ENCODE measurements at places on chromosomes 1 and 21.

DNA sequence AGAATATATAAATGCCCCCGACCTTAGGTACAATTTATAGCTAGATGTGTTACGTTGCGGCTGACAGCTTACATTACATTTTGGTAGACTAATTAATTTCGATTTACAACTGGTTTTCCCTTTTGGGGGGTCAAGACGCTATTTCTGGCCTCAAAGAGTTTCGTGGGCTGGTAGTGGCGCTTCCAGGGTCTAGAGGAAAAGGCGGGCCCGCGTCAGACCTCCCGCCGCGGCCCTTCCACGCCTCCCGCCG, 391 bp downstream of the IFT25 start:
- no peaks in the 10 kb centered on the region for H3K27me3 ChIP-seq
- peaks cover 21% of the 10 kb centered on the region for H3K4me1 ChIP-seq
- H3K27ac ChIP-seq = peak overlapping the region; percentile 93
- H3K36me3 ChIP-seq = no peaks in the 10 kb centered on the region
- peak overlapping the region; percentile 79 for H3K4me3 ChIP-seq

GRCh38 chr1:20178634-20179370, 7.1 kb upstream of the UBXN10 start:
- H3K36me3 ChIP-seq = no peaks in the 10 kb centered on the region
- peak overlapping the region; percentile 64 for H3K27ac ChIP-seq
- H3K27me3 ChIP-seq = peaks cover 15% of the 10 kb centered on the region

- DNase-seq = no peak
- no peaks in the 10 kb centered on the region for H3K27me3 ChIP-seq
- H3K27ac ChIP-seq = peak overlapping the region; percentile 76
- peaks cover 6% of the 10 kb centered on the region for H3K36me3 ChIP-seq
- H3K4me1 ChIP-seq = peaks cover 81% of the 10 kb centered on the region
- H3K4me3 ChIP-seq = no peak overlapping the region
Measured at GRCh38 chr1:203663294-203663693, 36.7 kb downstream of the ATP2B4 start.

- H3K4me3 ChIP-seq = no peak overlapping the region
- H3K36me3 ChIP-seq = no peaks in the 10 kb centered on the region
- no peaks in the 10 kb centered on the region for H3K27me3 ChIP-seq
- peaks cover 24% of the 10 kb centered on the region for H3K4me1 ChIP-seq
- no peak for DNase-seq
Measured at GRCh38 chr1:112711670-112712069, 3.5 kb downstream of the PPM1J start.

DNA sequence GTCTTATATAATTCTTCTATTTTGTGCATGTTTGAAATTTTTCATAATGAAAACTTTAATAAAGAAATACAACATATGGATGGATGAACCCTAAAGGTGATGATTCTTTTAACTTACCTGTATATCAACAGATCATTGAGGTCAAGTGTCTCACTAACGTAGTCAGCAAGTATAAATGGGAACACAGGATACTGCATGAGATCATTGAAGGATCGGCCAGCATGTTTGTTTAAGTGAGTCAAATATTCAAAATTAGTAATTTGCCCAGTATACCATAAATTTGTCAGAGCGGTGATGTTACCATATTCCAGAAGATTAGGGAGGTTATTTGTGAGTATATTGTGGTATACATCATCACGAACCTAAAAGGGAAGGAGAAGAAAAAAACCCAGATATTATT, 71.0 kb upstream of the GNG4 start:
- peaks cover 12% of the 10 kb centered on the region for H3K4me1 ChIP-seq
- H3K27ac ChIP-seq = no peak overlapping the region
- peaks cover 9% of the 10 kb centered on the region for H3K36me3 ChIP-seq
- no peaks in the 10 kb centered on the region for H3K27me3 ChIP-seq
- no peak overlapping the region for H3K4me3 ChIP-seq

DNA sequence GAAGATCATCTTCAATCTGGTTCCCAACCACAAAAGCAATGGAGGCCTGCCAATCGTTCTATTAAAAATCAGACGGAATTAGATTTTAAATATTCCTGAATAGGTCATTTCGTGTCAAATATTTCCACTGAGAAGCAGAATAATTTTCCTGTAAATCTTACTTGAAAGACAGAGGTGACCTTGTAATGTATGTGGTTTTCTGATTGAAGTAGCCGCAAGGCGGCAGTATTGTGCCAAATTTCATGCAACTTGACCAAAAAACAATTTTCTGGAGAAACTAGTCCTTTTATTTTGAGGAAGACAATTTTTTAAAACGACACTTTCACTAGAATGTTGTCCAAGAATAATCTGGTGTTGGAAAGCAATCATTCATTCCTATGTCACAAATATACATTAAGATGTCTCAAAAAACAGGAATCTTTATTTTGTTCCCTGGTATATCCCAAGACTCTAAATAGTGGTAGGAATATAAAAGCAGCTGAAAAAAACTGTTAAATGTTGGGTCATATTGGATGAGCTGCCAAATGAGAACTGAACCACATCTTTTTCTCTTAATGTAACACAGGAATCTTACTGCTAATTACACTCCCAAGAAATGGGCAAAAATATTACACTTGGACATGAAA, 33.6 kb downstream of the SPAG17 start:
- H3K4me1 ChIP-seq = no peaks in the 10 kb centered on the region
- no peak for DNase-seq
- no peaks in the 10 kb centered on the region for H3K36me3 ChIP-seq
- H3K27me3 ChIP-seq = no peaks in the 10 kb centered on the region
- no peak overlapping the region for H3K27ac ChIP-seq
- no peak overlapping the region for H3K4me3 ChIP-seq

GRCh38 chr1:22132517-22133235, 10.2 kb downstream of the WNT4 start:
- H3K36me3 ChIP-seq = no peaks in the 10 kb centered on the region
- no peaks in the 10 kb centered on the region for H3K27me3 ChIP-seq
- no peak overlapping the region for H3K27ac ChIP-seq
- H3K4me3 ChIP-seq = no peak overlapping the region
- DNase-seq = no peak

GRCh38 chr1:45403298-45403697, 63.1 kb upstream of the MUTYH start:
- no peaks in the 10 kb centered on the region for H3K27me3 ChIP-seq
- H3K4me1 ChIP-seq = peaks cover 11% of the 10 kb centered on the region
- no peak overlapping the region for H3K4me3 ChIP-seq
- no peaks in the 10 kb centered on the region for H3K36me3 ChIP-seq
- H3K27ac ChIP-seq = peak overlapping the region; percentile 86

DNA sequence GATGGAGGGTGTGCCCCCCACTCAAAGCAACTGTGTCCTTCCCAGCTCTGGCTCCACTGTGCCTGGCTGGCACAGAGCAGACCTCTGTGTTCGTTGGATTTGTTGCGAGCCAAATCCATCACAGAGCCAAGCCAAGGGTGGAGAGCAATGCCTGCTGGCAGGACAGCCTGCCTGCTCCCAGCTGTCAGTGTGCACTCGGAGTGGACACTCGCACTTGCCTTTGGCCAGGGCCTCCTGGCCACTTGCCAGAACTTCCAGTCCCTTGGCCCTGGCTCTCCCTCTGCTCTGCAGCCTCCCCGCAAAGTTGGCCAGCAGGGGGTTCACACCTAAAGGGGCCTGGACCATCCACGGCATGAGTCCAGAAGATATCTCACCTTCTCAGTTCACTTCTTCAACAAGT, 16.4 kb downstream of the HEYL start:
- no peak for DNase-seq
- no peak overlapping the region for H3K27ac ChIP-seq
- H3K4me1 ChIP-seq = no peaks in the 10 kb centered on the region

DNA sequence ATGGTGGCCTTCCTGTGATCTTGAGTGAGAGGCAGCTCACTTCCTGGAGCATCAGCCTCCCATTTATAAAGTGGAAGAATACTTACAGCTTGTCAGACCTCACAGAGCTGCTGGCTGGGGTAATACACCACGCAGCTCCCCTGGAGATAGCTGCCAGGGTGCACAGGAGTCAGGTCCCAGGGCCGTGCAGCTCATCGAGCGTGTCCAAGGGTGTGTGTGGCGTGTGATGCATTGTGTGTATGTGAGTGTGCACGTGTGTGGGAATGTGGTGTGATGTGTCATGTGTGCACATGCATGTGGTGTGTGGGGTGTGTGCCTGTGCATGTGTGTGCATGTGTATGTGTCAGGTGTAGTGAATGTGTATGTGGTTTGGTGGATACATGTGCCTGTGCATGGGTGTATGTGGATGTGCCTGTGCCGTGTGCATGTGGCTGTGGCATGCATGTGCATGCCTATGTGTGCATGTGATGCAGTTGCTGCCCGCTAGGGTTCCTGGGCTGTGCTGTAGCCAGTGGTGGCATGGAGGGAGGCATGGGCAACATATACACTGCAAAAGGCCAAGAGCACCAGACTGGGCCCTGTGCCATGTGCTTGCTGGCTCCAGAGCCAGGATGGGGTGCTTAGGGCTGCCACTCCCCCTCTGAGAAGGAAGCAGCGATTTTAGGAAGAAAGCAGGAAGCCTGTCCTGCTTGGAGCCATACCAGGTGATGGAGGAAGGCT, 24.6 kb downstream of the WNT3A start:
- no peaks in the 10 kb centered on the region for H3K27me3 ChIP-seq
- H3K4me3 ChIP-seq = no peak overlapping the region
- H3K36me3 ChIP-seq = no peaks in the 10 kb centered on the region

- no peaks in the 10 kb centered on the region for H3K36me3 ChIP-seq
- DNase-seq = no peak
- peaks cover 49% of the 10 kb centered on the region for H3K4me1 ChIP-seq
- H3K4me3 ChIP-seq = no peak overlapping the region
- no peaks in the 10 kb centered on the region for H3K27me3 ChIP-seq
Measured at GRCh38 chr1:9874412-9874811, 35.7 kb downstream of the CTNNBIP1 start.

DNA sequence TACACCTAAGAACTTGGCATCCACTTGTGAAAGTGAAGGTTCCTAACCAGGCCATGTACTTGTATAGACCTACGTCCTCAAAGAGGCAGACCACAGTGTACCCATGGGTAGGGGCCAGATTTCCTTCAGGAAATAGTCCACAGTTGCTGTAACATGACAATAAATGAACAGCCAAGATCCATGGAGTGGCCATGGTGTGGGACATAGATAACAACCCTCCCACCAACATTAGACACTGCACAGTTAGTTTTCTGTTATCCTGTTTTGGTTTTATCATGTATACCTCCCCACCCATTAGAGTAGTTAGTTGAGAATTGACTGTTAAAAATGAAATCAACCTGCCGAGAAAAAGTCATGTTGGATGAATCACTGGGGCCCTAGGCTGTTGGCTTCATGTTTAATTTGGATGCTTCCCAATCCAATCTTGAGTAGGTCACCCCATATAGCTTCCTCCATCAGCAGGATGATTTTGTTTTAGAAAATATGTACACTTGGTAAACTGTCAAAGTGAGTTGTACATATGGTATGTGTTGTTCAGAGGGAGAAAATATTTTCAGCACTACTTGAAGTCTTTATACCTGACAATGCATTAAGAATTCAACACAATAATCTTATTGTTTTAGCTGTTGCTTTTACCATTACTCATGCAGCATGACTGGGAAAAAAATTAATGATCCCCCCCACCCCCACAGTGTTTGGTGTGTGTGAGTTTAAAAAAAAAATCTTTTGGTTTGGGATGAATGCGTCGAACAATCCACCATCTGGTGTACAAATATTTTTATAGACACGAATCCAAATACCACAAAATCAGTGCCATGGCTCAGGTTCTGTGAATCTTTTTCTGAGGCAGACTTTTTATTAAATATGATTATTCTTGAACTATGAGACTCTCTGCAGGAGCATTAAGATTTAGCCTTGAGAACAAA, 88.3 kb upstream of the ARHGAP29 start:
- no peak overlapping the region for H3K4me3 ChIP-seq
- no peaks in the 10 kb centered on the region for H3K27me3 ChIP-seq

DNA sequence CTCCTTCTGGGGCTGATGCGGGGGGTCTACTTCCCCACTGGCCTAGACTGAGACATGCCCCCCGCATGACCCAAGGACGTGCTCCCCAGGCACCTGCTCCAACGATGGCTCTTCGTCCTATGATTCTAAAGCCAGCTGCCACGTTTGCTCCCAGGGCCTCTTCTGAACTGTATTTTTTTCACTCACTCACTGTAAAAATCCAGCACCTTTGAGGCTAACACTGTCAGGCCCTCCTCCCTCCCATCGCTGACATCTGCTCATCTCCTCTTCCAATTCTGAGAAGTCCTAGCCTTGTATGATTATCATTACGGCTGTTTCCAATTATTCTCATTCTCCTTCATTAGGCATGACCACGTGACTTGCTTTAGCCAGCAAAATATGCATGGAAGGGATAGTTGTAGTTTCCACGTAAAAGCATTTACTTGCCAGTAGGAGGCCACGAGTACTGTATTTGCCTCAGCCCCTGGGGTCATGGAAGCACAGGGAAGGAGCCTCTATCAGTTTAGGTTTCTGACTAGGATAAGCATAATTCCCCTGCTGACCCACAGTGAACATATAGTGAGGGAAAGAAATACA, 19.1 kb upstream of the EDN2 start:
- DNase-seq = no peak
- no peak overlapping the region for H3K4me3 ChIP-seq

- DNase-seq = no peak
- H3K4me1 ChIP-seq = peaks cover 48% of the 10 kb centered on the region
- no peak overlapping the region for H3K27ac ChIP-seq
- peaks cover 6% of the 10 kb centered on the region for H3K27me3 ChIP-seq
Measured at GRCh38 chr1:229406798-229407197, 27.1 kb downstream of the ACTA1 start.

DNA sequence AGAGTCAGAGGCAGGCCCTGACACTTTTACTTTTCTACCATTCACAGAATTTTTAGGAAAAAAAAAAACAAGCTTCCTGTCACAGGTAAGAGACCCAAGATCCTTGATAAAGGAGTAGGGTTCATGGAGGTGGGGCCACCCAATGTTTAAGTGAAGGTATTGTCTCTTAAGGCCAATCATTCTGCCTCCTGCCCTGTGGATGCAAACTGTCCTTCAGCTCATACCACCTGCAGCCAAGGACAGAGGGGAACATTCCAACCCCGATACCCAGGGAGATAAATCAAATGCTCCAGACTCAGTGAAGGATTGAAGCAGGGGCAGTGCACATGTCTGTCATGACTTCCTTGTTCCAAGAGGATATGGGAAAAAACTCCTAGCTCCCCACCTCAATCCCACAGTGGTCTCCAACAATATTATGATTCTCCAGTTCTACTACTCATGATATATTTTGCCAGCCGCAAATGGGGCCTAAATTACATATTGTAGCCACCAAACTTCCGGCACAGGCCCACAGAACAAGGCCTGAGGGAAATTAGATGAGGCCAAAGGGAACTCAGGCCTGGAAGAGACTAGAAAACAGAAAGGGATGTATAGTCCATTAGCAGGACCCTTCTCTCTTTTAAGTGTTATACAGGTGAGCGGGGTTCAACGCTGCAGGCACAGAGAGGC, 59.5 kb downstream of the TRABD2B start:
- no peaks in the 10 kb centered on the region for H3K36me3 ChIP-seq
- H3K27ac ChIP-seq = peak overlapping the region; percentile 43
- H3K27me3 ChIP-seq = no peaks in the 10 kb centered on the region
- H3K4me3 ChIP-seq = no peak overlapping the region
- H3K4me1 ChIP-seq = peaks cover 62% of the 10 kb centered on the region
- no peak for DNase-seq
